Omental fat pad (tissue), 4 donors: ENCODE measurements at places on chromosomes 6 and 20.

- DNase-seq: no peak
Observed at GRCh38 chr6:130632277-130632676, 194.9 kb upstream of the SMLR1 start.

GRCh38 chr6:149455031-149455732 is 29.6 kb downstream of the ZC3H12D start:
- no peak for DNase-seq

- no peak for DNase-seq
Observed at GRCh38 chr6:96330884-96331283, 190.7 kb upstream of the UFL1 start.

GRCh38 chr20:17612287-17612991 is 42.6 kb downstream of the DSTN start:
- no peak for DNase-seq

DNA sequence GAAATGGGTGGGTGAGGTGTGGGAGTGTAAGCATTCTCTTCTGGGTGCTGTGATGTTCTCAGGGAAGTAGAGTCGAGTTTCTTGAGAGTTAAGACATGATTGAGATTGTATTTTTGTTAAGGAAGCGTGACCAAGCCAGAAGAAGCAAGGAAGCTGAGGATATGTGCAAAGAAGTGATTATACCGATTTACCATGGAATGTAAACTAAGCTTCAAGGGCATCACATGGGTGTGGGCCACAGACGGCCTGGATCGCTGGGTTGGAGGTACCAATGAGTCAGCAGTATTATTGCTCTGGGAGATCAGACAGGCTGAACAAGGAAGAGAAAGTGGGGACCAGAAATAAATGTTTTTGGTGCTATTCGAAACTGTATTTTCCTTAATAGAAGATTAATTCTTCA is 184.1 kb upstream of the GMDS start:
- no peak for DNase-seq

DNA sequence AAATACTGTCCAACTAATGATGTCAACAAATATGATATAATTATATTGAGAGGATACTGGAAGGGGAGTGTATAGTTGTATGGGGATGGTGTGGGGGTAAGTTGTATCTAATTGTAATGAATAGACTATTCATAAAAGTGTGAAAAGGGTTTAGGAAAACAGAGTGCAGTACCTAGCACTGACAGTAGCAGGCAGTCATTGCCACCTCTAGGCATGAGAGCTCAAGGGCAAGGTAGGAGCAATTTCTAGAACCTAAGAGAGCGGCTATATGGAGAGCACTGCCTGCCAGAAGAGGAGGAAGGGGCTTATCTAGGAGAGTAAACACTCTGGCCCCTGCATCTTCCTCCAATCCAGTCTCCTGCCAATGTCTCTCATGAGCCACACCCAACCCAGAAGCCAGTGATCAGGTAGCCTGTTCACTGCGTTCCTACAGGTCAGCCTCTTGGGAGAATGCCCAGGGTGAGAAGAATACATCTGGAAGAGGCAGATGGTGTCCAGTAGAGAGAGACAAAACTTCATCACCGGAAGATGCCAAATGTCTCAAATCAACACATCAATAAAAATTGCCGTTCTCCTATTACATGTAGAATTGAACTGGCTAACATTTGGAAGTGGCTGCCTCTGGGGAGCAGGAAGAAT is 200.0 kb downstream of the LY86 start:
- no peak for DNase-seq

- no peak for DNase-seq
Observed at GRCh38 chr6:21634582-21634981, 41.0 kb downstream of the SOX4 start.

DNA sequence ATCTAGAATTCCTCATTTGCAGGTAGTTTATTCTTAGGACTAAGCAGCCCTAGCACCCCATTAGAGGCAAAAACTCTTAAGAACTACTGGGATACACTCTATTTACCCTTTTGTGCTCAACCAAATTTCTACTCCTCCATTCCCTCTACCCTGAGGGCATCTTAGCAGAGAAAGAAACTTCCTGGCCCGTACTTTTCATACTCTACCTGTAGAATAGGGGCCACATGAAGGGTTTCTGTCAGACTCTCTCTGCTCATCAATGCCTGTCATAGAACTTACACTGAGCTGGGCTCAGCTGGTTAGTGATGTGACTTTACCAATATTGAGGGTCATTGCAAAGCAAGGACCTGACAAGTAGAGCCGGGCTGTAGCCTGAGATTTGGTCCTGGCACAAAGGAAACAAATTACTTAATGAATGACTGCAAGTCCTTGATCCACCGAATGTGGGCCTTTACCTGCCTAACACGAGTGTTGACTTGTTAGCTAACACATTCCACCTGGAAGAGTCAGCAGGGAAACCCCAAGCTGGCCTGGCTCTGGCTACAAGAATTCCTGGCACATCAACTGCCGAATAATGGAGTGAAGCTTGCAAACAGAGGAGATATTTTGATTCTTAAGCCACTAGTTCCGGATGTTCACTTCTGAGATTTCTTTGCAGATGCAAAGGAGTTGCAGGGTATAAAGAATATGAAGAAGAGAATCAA is 280.5 kb upstream of the JAG1 start:
- DNase-seq: no peak

DNA sequence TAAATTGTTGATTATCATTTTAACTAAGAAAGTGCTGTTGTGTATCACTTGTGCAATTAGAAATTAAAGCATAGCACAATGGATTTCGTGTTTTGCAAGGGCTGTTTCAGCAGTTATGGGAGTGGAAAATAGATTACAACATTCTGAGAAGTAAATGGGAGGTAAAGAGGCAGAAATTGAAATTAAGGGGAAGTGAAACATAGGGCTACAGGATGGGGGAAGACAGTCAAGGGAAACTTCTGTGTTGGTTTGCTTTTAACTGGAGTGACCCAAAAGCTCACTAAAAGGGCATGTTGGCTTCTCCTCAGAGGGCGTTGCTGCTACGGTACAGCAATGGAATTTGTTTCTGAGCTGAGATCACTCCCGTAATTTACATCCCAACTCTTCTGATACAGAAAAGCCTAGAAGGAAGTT is 147.5 kb downstream of the BCAS1 start:
- DNase-seq: no peak

DNA sequence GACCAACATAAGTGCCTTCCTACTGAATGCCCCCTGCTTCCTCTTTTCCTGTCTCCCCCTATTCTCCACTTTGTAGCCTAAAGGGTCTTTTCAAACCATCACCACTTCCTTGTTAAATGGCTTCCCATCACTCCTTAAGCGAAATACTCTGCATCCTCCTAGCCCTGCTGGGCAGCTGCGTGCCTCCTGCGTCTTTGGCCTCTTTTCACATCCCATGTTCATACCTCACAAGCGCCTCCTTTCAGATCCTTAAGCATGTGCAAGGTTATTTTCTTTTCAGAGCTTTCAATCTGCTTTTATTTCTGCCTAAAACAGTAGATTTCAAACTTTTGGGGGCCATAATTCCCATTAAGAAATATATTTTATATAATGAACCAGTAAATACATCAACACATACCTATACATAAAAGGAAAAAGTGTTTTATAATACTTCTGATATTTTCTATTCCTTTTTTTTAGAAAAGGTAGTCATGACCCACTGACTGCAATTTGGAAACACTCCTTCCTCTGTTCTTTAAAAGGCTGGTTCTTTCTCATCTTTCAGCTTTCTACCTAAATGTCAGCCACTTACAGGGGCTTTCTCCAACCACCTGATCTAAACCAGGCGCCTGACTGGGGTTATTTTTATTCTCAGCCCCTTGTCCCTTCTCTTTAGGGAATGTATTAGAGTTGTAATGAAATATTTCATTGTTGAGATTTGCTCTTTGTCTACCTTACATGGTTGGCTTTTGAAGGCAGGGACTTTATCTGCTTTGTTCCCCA is 84.1 kb downstream of the PRDM1 start:
- DNase-seq: no peak

DNA sequence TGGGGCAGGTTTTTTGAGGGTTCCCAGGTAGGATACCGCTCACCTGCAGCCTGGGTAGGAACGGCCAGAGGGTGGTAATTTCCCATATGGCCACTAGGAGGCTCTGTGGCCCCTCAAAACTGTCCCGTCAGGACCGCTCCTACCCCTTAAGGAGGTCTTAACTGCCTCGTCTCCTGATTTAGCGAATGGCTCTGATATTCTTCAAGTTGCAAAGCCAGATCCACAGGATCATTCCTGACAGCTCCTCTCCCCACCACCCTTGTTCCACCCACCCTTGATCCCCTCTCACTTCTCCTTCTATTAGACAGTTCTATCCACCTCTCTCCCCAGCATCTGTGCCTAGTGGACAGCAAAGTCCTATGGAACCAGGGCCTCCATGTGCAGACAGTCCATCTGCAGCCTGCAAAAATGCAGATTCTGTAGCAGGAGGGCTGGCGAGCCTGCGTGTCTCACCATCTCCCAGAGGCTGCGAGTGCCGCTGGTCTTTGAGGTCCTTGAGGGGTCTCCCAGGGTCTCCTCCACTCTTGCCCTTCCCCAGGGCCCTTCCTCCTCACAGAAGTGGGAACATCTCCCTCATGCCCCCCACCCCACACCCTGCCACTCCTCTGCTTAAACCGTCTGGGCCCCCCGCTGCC is 34.3 kb upstream of the ZBP1 start:
- peak; percentile 20 for DNase-seq

GRCh38 chr6:87049779-87050178 is 45.1 kb downstream of the CGA start:
- DNase-seq: no peak

DNA sequence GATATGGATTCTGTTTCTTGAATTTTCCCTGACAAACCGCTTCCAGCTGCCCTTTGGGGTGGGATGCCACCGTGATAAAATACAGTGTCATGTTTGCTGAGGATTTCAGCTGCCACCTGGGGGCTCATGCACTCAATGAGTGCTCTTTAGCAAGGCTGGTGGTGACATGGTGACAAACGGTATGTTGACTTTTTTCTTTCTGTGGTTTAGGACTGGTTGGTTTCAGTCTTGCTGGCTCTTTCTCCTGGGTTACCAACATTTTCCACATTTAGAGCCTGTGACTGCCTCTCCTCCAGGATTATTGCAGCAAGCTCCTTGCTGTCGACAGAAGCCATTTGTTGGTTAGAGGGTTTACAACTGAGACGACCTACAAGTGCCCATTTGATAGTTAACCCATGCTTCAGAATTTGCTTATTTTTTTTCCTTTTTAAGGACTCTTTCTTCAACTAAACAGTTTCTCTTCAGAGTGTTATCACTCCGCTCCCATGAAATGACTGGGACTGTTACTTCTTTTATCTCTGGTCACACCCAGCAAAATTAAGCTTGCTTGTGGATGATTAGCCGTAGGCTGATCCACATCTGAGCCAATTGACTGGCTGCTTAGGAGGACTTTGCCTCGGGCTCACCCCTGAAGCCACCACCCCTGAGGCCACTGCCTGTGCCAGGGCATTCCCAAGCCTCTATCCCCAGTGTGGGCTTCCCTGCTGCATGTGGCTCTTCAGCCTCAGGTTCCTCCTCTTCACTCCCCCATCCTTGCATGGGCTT is 48.4 kb upstream of the CDYL start:
- DNase-seq: no peak

DNA sequence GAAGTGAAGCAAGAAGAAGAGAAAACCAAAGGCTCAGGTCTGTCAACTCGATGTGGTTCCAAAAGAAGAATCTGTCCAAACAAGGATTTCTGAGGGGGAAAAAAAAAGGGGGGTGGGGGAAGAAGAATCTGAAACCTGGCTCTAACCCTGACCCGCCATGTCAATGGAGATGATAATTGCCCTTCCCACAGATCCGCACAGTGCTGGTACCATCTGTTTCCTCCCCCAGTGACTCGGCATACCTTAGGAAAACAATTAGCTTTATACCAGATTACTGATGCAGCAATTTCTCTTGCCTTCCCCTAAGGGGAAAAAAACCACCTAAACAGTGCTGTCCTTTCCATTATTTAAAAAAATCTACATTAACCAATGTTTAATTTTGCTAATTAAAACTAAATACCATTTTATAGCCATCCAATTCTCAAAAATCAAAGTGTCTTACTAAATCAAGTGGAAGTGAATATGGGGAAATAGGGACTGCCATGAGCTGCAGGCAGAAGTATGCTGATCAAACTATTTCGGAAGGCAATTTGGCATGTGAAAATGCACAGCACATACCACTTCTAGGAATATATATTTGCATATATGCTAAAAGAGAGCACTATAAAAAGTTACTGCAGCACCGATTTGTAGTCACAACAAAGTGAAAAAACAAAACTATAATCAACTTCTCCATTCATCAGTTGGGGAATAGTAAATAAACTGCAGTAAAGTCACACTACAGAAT is 46.8 kb downstream of the MAP7 start:
- DNase-seq: no peak

DNA sequence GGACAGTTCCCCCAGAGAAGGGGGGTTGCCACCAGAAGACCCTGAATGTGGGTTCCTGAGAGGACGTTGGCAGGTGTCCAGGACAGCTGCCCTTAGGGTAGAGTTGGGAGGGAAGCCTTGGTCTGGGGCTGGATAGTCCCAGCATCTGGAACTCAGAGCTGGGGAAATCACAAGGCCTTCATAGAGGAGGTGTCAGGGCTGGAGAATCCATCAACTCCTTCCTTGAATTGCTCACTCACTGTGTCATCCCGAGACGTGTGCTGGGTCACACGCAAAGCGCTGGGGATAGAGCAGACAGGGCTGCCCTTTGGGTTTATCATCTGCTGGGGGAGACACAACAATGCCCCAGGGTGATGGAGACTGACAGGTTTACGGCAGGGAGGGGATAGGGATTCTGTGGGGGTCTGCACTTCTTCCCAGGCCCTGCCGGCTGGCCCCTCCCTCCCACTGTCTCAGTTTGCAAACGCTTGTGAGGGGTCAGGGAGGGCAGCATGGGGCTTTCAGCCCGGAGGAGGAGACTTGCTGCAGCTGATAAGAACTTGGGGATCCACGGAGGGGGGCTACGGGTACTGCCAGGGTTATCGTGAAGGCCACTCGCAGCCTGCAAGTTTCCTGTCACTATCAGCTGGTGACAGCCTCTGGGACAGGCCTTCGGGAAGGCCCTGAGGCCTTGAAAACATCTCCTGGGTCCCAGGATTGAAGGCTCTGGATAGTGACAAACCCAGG is 18.6 kb downstream of the RBM38 start:
- no peak for DNase-seq

DNA sequence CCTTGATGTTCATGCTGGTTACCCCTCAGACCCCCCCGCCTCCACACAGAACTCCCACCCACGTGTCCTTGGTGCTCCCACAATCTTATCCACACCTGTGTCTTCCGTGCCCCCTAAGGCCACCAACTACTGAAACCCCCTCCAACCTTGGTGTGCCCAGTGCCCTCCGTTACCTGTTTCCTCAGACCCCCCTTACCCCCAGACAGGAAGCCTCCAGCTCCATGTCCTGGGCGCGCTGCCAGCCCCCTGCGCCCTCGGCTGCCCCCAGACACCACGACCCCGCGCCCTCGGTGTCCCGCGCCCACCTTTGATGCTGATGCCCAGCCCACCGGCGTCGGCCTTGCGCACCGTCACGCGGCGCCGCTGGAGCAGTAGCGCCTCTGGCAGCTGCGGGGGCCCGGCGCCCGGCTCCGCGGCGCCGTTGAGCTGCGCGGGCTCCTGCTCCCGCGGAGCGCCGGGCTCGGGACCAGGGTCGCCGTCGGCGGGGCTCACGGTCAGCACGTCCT is 504 bp downstream of the SNTA1 start:
- DNase-seq: no peak
